ENCODE measurements at places on chromosomes 11 and 22. TPM values are rescaled to one million over a fixed set of nuclear protein-coding genes. Genes with fewer than 3 reads are reported as not detected.

The APOBEC3F gene
- total RNA-seq, result 12.7 TPM

The TESMIN gene
- 8.5 TPM for total RNA-seq

The SLC7A4 gene
- not detected for total RNA-seq

The CHRNA10 gene
- total RNA-seq, result 5.8 TPM

The HBE1 gene
- total RNA-seq, result not detected

The NECTIN1 gene
- 3.7 TPM for total RNA-seq

The BTG4 gene
- total RNA-seq, result not detected

The SAC3D1 gene
- total RNA-seq, result 9.6 TPM

The DDI1 gene
- total RNA-seq, result not detected

The SYT12 gene
- not detected for total RNA-seq

The C11orf97 gene
- total RNA-seq, result not detected

GRCh38 chr22:38924347-38924952 is 33.0 kb upstream of the APOBEC3A start:
- no peak for DNase-seq
- H3K4me1 ChIP-seq, result no peaks in the 10 kb centered on the region
- no peaks in the 10 kb centered on the region for H3K36me3 ChIP-seq
- H3K27ac ChIP-seq, result no peak overlapping the region
- H3K27me3 ChIP-seq, result no peaks in the 10 kb centered on the region

DNA sequence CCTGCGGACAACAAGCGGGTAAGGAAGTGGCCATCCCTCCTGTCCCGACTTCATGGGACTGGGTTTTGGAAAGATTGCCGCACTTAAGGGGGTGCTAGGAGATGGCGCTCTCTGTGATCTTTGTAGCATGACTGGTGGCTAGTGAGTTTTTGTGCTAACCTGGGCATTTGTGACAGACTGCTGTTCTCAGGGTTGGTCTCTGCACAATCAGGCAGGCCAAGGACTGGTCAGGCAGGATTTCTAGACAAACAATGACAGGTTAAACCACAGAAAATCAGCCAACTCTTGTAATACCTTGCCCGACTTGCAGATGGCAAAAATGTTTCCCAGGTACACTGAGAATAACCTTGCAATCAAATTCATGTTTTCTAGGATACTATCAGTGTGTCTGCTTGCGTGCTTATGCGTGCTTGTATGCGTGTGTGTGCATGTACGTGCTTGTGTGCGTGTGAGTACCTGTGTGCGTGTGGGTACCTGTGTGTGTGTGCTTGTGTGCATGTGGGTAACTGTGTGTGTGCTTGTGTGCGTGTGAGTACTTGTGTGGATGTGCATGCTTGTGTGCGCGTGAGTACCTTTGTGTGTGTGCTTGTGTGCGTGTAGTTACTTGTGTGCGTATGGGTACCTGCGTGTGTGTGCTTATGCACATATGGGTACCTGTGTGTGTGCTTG is 25.6 kb upstream of the SORL1-AS1 start:
- peaks cover 26% of the 10 kb centered on the region for H3K4me1 ChIP-seq
- no peak for DNase-seq
- H3K27ac ChIP-seq, result no peak overlapping the region
- H3K4me3 ChIP-seq, result no peak overlapping the region

- H3K36me3 ChIP-seq, result no peaks in the 10 kb centered on the region
- no peaks in the 10 kb centered on the region for H3K27me3 ChIP-seq
- no peak overlapping the region for H3K4me3 ChIP-seq
- no peaks in the 10 kb centered on the region for H3K4me1 ChIP-seq
Measured at GRCh38 chr11:77191823-77192495, 63.9 kb downstream of the MYO7A start.

DNA sequence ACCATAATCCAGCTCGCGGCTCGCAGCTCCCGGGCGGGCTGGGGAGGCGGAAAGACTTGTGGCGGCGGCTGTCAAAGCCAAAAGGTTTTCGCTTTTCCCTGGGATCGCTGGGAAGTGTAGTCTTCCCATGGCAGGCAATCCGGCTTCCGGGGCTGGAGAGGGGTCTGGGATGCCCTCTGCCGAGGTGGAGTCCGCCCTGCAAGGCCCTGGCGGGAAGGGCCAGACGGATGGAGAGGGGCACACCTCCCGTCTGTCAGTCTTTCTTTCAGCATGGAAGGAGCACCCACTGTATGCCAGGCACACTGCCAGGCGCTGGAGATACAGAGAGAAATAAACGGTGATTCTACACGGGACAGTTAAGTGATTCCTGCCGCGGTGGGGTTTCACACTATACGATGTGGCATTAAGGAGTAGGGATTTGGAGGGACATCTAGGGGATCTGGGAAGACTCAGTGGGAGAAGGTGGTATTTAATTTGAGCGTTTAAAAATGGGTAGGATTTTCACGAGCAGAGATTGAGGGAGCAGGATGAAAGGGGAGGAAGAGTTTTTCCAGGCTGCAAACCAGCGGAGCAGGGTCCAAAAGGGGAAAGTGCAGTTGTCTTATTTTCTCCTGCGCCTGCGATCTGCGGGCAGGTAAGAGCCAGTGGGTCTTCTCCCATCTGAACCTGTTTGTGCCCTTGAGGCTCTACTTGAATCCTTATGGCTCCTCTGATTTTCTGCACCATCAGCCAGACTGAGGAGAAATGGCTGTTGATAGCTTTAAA is at the start of gene BACE1:
BACE1 (minus strand) TSS at position 60 of the 765 bp plus-strand sequence. CDS start 461 bp downstream, outside the sequence.
- peak within 1 kb of the TSS; percentile 47 for H3K4me3 ChIP-seq
- peaks cover 9% of the 10 kb centered on the region for H3K4me1 ChIP-seq
- H3K36me3 ChIP-seq, result no peaks in the 10 kb centered on the region
- peaks cover 7% of the 10 kb centered on the region for H3K27me3 ChIP-seq

- H3K27ac ChIP-seq, result no peak overlapping the region
- H3K4me1 ChIP-seq, result no peaks in the 10 kb centered on the region
- no peak overlapping the region for H3K4me3 ChIP-seq
- H3K36me3 ChIP-seq, result no peaks in the 10 kb centered on the region
Measured at GRCh38 chr11:35934271-35934670, 9.6 kb upstream of the LDLRAD3 start.

GRCh38 chr22:41935015-41935351 is 8.4 kb upstream of the TNFRSF13C start:
- peaks cover 9% of the 10 kb centered on the region for H3K4me1 ChIP-seq
- H3K36me3 ChIP-seq, result no peaks in the 10 kb centered on the region
- H3K27me3 ChIP-seq, result no peaks in the 10 kb centered on the region
- H3K27ac ChIP-seq, result no peak overlapping the region

DNA sequence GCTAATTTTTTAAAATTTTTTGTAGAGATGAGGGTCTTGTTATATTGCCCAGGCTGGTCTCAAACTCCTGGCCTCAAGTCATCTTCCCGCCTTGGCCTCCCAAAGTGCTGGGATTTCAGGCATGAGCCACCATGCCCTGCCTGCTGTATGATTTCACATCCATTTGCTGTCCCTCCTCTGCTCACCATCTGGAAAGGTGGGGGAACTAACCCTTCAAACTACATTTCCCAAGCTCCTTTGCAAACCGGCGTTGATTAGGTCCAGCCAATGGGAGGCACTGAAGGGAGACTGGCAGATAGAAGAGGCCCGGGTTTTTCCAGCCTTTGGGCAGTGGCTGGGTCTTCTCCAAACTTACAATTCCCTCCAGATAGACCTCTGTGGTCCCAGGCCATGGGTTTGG is 19.3 kb downstream of the RFPL1 start:
- H3K27ac ChIP-seq, result no peak overlapping the region
- H3K4me1 ChIP-seq, result no peaks in the 10 kb centered on the region
- H3K27me3 ChIP-seq, result no peaks in the 10 kb centered on the region
- H3K36me3 ChIP-seq, result no peaks in the 10 kb centered on the region
- no peak overlapping the region for H3K4me3 ChIP-seq

- no peak for DNase-seq
- no peak overlapping the region for H3K27ac ChIP-seq
- H3K4me3 ChIP-seq, result no peak overlapping the region
- no peaks in the 10 kb centered on the region for H3K36me3 ChIP-seq
Measured at GRCh38 chr11:115919341-115920091, 415.3 kb upstream of the CADM1 start.

DNA sequence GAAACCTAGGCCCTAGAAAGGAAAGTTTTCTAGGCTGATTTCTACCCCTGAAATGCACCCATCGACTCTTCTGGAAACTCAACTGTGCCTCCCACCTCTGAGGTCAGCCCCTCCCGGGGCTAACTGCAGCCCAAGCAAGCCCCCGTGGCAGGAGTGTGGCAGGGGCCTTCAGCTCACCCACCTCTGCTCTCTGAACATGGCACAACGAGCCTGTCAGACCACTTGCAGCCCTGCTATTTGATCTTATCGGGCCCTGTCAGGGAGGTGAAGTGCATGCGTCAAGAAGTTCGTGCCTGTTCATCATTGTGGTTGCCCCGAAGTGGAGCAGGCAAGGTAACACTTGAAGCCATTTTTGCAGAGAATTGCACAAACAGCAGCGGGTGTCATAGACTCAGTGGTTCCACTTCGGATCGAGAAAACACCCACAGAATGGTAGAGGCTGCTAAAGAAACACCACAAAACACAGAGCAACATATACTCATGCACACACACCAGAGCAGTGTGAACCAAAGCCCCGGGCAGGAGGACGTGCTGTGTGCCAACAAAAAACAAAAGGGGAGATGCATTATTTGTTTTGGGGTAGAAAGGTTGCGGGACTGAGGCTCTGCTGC is 262.7 kb downstream of the ETS1 start:
- H3K27me3 ChIP-seq, result no peaks in the 10 kb centered on the region
- no peaks in the 10 kb centered on the region for H3K36me3 ChIP-seq
- peak overlapping the region; percentile 91 for H3K27ac ChIP-seq
- peak; percentile 92 for DNase-seq
- H3K4me3 ChIP-seq, result peak overlapping the region; percentile 3

DNA sequence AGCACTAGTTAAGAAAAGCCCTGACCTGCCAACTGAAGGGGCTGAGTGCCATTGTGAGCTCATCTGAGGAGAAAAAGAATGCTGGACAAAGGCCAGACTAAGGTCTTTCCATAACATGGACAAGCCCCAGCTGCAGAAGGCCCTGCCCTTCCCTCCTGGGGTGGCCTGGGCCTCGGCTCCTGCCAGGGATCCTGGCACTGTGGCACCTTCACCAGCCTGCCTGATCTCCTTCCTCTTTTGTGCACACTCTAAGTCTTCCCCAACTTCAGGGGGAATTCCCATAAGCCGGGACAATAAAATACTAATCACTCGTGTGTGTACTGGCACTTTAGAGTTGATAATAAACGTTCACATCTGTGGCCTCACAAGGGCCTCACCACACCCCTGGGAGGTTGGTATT is 9.9 kb downstream of the TMPRSS13 start:
- no peak overlapping the region for H3K27ac ChIP-seq
- H3K4me1 ChIP-seq, result no peaks in the 10 kb centered on the region
- no peaks in the 10 kb centered on the region for H3K27me3 ChIP-seq
- no peaks in the 10 kb centered on the region for H3K36me3 ChIP-seq

GRCh38 chr11:131666006-131666405 is 295.6 kb downstream of the NTM start:
- no peaks in the 10 kb centered on the region for H3K36me3 ChIP-seq
- DNase-seq, result no peak
- no peak overlapping the region for H3K4me3 ChIP-seq
- H3K27ac ChIP-seq, result no peak overlapping the region

DNA sequence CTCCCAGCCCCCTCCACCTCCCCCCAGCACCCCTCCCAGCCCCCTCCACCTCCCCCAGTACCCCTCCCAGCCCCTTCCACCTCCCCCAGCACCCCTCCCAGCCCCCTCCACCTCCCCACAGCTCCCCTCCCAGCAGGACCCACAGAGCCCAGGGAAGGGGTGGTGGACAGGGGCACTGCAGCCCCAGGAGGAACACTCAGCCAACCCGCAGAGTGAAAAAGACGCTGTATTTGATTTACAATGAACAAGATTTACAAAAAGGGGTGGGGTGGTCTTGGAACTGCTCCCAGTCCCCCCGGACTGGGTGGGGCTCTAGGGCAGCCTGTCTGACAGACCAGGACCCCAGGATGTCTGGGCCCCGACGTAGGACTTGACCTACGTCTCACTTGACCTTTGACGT is 4.6 kb upstream of the MAPK11 start:
- no peak for DNase-seq
- H3K27ac ChIP-seq, result no peak overlapping the region
- H3K36me3 ChIP-seq, result no peaks in the 10 kb centered on the region
- H3K27me3 ChIP-seq, result no peaks in the 10 kb centered on the region
- peaks cover 3% of the 10 kb centered on the region for H3K4me1 ChIP-seq
- H3K4me3 ChIP-seq, result no peak overlapping the region

GRCh38 chr11:122156940-122157382 is 40.9 kb upstream of the BLID start:
- H3K4me3 ChIP-seq, result no peak overlapping the region
- no peak overlapping the region for H3K27ac ChIP-seq
- no peaks in the 10 kb centered on the region for H3K4me1 ChIP-seq
- no peak for DNase-seq
- no peaks in the 10 kb centered on the region for H3K27me3 ChIP-seq

DNA sequence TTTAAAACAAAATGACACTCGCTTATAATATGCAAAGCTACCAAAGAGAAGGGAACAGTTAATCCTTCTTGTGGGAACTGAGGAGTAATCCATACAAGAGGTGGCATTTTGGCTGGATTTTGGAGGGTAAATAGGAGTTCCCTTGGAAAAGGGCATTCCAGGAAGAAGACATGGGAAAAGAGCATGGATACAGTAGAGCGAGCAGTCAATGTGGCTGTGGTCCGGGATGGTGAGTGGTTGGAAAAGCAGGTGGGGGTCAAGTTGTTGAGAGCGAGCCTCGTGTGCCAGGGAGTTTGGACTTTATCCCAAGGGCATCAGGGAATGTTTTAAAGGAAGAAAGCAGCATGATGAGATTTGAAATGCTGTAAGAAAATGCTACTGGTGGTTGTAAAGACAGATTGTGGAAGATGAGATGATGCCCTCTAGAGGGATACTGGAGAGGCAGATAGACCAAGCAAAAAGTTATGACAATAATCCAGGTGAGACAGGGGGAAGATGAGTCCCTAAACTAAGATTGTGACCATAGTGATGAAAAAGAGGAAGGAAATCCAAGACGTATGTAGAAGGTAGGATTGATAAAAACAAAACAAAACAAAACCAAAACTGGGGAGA is 3.8 kb upstream of the MMP7 start:
- no peaks in the 10 kb centered on the region for H3K27me3 ChIP-seq
- DNase-seq, result no peak
- no peak overlapping the region for H3K4me3 ChIP-seq
- no peaks in the 10 kb centered on the region for H3K36me3 ChIP-seq
- H3K27ac ChIP-seq, result no peak overlapping the region

DNA sequence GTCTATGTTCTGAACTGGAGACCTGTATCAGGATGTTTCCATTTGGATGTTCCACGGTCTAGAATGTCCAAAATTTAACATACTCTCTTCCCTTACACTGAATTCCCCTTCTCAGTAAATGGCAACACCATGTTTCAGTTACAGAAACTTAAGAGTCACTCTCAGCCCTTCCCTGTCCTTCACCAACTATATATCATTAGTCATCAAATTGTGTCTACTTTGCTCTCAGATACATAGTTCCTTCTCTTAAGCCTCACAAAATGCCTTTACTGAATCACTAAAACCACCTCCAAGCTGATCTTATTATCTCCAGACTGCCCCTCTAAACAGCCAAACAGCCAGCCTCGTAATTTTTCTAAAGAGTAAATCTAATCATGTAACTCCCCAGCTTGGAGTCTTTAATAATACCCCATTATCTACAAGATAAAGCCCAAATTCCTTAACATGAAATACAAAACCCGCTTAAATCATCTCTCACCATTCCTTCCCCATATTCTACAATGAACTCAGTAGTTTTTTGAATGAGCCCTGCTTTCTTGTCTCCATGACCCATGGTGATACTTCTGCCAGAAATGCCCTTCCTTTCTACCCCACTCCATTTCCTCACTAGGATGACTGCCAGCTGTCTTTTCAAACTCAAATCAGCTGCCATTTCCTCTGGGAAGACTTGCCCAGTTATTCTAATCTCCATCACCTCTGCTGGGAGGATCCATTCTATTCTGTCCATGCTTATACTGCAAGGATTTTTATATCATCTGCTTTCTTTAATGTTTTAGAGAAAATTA is 102.7 kb upstream of the ARHGAP42 start:
- DNase-seq, result no peak
- no peaks in the 10 kb centered on the region for H3K36me3 ChIP-seq
- no peaks in the 10 kb centered on the region for H3K27me3 ChIP-seq
- H3K27ac ChIP-seq, result no peak overlapping the region
